ENCODE measurements at places on chromosomes 12 and 14. TPM values are rescaled to one million over a fixed set of nuclear protein-coding genes. Genes with fewer than 3 reads are reported as not detected.

Gene KRT71
- total RNA-seq, result not detected

Gene CD4
- total RNA-seq, result 1.5 TPM

Gene OR4N5
- not detected for total RNA-seq

Gene KCNH3
- not detected for total RNA-seq

Gene KRT82
- total RNA-seq, result not detected

Gene DUSP6
- 39.5 TPM for total RNA-seq

Gene KLHL33
- total RNA-seq, result not detected

Gene NCOR2
- total RNA-seq, result 72.1 TPM

Gene APEX1
- total RNA-seq, result 111 TPM

GRCh38 chr12:130847112-130847511 lies 8.1 kb upstream of the STX2 start:
- H3K27ac ChIP-seq, result no peak overlapping the region
- no peak overlapping the region for H3K4me3 ChIP-seq
- no peak for DNase-seq

GRCh38 chr12:60075091-60075490 lies 479.3 kb downstream of the SLC16A7 start:
- no peaks in the 10 kb centered on the region for H3K36me3 ChIP-seq
- H3K27ac ChIP-seq, result no peak overlapping the region
- H3K27me3 ChIP-seq, result no peaks in the 10 kb centered on the region
- no peak overlapping the region for H3K4me3 ChIP-seq
- DNase-seq, result no peak

DNA sequence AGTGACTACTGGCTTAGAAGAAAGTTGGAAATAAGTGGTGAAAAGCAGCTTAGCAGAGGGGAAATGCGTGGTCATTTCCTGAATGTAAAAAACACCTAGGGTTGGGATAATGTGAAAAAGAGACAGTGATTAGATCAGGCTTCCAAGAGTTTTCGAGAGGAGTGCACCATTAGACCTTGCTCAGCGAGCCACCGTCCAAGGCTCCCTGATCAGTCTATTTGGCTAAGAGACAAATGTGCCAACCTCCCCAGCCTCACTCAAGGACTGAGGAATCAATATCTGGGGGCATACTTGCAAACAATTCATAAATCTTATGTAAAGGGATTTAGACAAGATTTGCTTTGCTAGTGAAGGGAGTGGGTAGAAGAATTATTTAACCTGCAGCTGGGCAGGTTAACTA lies 594.5 kb downstream of the NRXN3 start:
- H3K27ac ChIP-seq, result no peak overlapping the region
- H3K36me3 ChIP-seq, result no peaks in the 10 kb centered on the region
- no peak for DNase-seq
- H3K4me1 ChIP-seq, result no peaks in the 10 kb centered on the region
- H3K4me3 ChIP-seq, result no peak overlapping the region

- H3K27ac ChIP-seq, result no peak overlapping the region
- no peaks in the 10 kb centered on the region for H3K27me3 ChIP-seq
- no peak overlapping the region for H3K4me3 ChIP-seq
- DNase-seq, result no peak
- no peaks in the 10 kb centered on the region for H3K4me1 ChIP-seq
These were observed 137.7 kb upstream of the FGD4 start for GRCh38 chr12:32261638-32262037.

DNA sequence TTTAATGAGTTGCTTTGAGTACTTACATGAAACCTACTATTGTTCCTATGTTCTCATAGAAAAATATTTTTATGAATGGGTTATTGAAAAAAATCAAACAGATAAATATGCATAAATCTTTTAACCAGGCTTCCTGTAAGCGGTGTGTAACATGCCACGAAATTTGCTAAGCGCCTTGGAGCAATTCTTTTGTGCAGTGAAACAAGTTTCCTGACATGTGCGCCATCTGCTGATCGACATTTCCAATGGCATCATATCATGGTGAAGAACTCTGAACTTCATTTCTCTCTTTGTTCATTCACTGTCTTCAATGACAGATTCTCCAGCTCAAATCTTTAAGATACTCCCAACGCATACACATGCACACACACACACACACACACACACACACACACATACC lies 145.6 kb upstream of the NAV3 start:
- peak; percentile 47 for DNase-seq
- H3K27ac ChIP-seq, result no peak overlapping the region
- H3K36me3 ChIP-seq, result no peaks in the 10 kb centered on the region
- no peaks in the 10 kb centered on the region for H3K27me3 ChIP-seq

DNA sequence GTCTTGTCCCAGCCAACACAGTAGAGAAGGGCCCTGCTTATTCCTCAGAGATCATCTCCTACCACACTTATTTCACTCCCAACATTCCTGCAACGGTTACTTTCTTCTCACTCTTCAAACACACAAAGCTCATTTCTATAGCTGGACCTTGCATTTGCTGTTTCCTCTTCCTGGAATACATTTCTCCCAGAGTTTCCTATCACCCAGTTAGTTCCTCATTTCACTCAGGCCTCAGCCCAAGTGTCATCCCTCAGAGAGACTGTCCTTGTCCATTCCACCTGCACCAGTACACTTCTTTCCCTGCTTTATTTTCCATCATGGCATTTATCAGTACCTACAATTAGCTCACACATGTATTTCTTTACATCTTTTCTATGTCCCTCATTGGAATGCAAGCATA lies 14.7 kb upstream of the STK38L start:
- peaks cover 6% of the 10 kb centered on the region for H3K4me1 ChIP-seq
- no peak overlapping the region for H3K27ac ChIP-seq
- DNase-seq, result no peak
- no peaks in the 10 kb centered on the region for H3K27me3 ChIP-seq
- H3K36me3 ChIP-seq, result no peaks in the 10 kb centered on the region
- H3K4me3 ChIP-seq, result no peak overlapping the region

GRCh38 chr12:48789858-48790326 lies 1.0 kb upstream of the ADCY6 start:
- H3K27me3 ChIP-seq, result no peaks in the 10 kb centered on the region
- no peaks in the 10 kb centered on the region for H3K36me3 ChIP-seq
- H3K27ac ChIP-seq, result peak overlapping the region; percentile 94

GRCh38 chr12:32755051-32755653 lies 545 bp downstream of the YARS2 start:
- H3K36me3 ChIP-seq, result peaks cover 11% of the 10 kb centered on the region
- peaks cover 24% of the 10 kb centered on the region for H3K4me1 ChIP-seq
- H3K27ac ChIP-seq, result peak overlapping the region; percentile 95
- peak; percentile 85 for DNase-seq

DNA sequence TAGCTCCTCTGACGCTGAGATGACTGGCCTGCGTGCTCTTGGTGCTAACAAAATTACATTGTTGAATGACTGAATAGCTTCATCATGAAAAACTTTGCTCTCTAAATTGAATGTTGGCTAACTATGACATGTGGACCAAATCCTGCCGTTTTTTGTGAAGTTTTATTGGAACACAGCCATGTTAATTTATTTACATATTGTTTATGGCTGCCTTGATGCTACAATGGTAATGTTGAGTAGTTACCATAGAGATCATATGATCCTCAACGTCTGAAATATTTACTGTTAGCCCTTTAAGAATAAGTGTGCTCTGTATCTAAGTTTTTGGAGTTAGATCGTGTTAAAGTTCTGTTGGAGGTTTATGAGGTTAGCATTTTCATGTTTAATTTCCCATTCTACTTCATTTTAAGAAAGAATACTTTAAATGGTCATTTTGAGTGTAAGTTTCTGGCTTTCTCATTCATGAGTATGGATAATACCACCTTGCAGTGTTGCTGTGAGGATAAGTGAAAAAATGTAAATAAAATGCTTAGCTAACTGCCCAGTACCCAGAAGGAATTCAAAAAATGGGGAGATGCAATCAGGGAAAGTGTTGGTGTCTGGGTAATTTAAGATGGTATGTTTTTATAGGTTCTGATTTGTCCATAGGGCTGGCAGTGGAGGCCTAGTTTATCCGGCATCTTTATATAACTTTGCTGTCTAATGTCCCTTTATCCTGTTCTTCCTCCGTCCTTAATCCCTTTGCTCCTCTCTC lies 35.3 kb downstream of the NUBPL start:
- H3K4me1 ChIP-seq, result no peaks in the 10 kb centered on the region
- DNase-seq, result no peak
- no peaks in the 10 kb centered on the region for H3K36me3 ChIP-seq
- no peaks in the 10 kb centered on the region for H3K27me3 ChIP-seq
- no peak overlapping the region for H3K4me3 ChIP-seq

GRCh38 chr14:75069121-75069810 lies at the start of gene ZC2HC1C:
Gene ZC2HC1C (plus strand): TSS chr14:75069641. CDS start chr14:75070574, 933 bp downstream.
- no peaks in the 10 kb centered on the region for H3K27me3 ChIP-seq
- peak within 1 kb of the TSS; percentile 27 for H3K4me3 ChIP-seq
- peak within 1 kb of the TSS; percentile 95 for H3K27ac ChIP-seq
- no peaks in the 10 kb centered on the region for H3K36me3 ChIP-seq

DNA sequence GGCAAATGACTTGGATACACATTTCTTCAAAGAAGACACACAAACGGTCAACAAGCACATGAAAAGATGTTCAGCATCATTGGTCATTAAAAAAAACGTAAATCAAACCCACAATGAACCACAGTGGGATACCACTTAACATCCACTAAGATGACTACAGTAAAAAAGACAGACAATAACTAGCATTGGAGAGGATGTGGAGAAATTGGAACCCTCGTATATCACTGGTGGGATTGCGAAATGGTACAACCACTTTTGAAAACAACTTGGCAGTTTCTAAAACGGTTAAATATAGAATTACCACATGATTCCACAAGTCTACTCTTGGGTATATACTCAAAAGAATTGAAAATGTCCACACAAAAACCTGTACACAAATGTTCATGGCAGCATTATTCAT lies 25.2 kb upstream of the PPFIBP1 start:
- no peak overlapping the region for H3K27ac ChIP-seq
- no peaks in the 10 kb centered on the region for H3K27me3 ChIP-seq
- no peaks in the 10 kb centered on the region for H3K4me1 ChIP-seq

DNA sequence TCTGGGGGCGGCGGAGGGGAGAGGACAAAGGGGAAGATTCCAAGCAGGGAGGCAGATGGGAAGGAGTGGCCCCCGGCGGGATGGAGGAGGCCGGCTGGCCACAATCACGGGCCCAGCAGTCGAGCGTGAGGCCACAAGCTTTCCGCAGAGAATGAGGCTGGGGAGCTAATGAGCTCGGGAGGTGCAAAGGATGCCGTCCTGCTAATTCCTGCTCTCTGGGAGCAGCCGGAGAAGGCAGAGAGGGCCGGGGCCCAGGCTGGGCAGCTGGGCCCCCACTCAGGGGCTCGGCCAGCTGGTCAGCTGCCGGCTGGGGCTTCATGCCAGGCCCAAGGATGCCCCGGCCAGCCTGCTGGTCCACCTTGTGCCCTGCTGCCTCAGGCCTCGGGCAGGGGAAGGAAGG lies 98.1 kb upstream of the LHX5 start:
- H3K27me3 ChIP-seq, result no peaks in the 10 kb centered on the region
- no peaks in the 10 kb centered on the region for H3K36me3 ChIP-seq
- H3K27ac ChIP-seq, result no peak overlapping the region
- no peak for DNase-seq
- no peak overlapping the region for H3K4me3 ChIP-seq

GRCh38 chr12:110906985-110907384 lies 13.4 kb downstream of the MYL2 start:
- no peaks in the 10 kb centered on the region for H3K4me1 ChIP-seq

DNA sequence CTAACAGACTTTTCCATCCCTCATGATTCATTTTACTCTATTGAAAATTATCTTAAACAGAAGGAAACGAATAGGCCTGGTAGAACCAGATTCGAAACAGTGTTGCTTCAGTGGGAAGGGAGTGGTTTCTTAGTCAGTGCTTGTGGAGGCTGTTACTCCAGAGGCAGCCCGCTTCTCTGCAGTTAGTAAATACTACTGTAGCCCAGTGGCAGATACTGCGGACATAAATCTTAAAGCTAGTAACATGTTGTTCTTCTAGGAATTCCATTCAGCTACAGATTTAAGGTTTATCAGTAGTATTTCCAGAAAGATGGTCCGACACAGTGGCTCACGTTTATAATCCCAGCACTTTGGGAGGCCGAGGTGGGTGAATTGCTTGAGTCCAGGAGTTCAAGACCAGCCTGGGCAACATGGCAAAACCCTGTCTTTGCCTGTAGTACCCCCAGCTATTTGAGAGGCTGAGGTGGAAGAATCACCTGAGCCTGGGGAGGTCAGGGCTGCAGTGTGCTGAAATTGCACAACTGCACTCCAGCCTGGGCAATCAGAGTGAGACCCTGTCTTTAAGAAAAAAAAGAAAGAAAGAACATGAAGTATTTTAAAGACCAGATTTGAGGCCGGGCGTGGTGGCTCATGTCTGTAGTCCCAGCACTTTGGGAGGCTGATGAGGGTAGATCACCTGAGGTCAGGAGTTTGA lies 45.9 kb downstream of the DIP2B start:
- peak; percentile 53 for DNase-seq
- H3K4me1 ChIP-seq, result peaks cover 15% of the 10 kb centered on the region
- H3K36me3 ChIP-seq, result no peaks in the 10 kb centered on the region

DNA sequence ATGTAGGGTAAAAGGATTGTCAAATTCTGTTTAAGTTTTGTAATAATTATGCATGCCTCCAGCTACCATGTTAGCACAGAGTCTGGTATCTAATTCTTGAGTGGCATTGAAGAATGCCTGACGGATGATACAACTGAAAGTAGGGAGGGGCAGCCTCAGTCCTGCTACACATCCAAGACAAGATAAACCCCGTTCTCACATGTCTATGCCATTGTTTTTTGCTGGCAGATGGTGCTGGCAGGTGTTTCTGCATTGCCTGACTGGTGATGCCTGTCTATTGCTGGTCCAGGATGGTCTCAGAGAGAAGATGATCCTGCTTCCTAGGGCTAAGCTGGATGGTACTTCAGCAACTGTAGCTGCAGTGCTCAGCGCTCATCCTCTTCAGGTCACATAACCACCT lies 245.8 kb upstream of the NAV3 start:
- no peak for DNase-seq
- no peak overlapping the region for H3K4me3 ChIP-seq
- H3K4me1 ChIP-seq, result no peaks in the 10 kb centered on the region
- H3K36me3 ChIP-seq, result no peaks in the 10 kb centered on the region
- H3K27me3 ChIP-seq, result no peaks in the 10 kb centered on the region
- no peak overlapping the region for H3K27ac ChIP-seq

- H3K4me3 ChIP-seq, result no peak overlapping the region
- no peaks in the 10 kb centered on the region for H3K36me3 ChIP-seq
- no peak overlapping the region for H3K27ac ChIP-seq
- DNase-seq, result no peak
- H3K4me1 ChIP-seq, result no peaks in the 10 kb centered on the region
These were observed 192.4 kb downstream of the FUT8 start for GRCh38 chr14:65604936-65605335.

DNA sequence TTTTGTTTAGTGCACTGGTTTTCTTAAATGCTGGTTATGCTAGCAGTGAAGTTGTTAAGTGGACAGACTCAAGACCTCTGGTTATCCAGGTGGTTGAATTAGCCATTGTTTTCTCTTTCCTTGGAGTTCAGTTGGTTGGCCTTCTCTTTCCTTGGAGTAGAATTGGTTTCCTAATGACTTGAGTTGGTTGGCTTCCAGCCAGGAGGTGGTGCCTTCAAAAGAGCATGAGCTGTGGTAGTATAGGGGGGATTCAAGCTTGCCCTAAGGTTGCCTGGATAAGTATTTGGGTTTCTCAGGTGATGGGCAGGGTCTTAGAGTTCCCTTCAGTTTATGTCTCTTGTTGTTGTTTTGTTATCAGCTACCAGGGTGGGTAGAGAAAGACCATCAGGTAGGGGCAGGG lies 92.5 kb downstream of the ATP23 start:
- H3K4me1 ChIP-seq, result no peaks in the 10 kb centered on the region
- H3K27me3 ChIP-seq, result no peaks in the 10 kb centered on the region
- DNase-seq, result no peak
- H3K27ac ChIP-seq, result no peak overlapping the region
- H3K4me3 ChIP-seq, result no peak overlapping the region

- H3K4me1 ChIP-seq, result peaks cover 2% of the 10 kb centered on the region
- no peak overlapping the region for H3K4me3 ChIP-seq
- no peaks in the 10 kb centered on the region for H3K27me3 ChIP-seq
- H3K27ac ChIP-seq, result no peak overlapping the region
- no peak for DNase-seq
- no peaks in the 10 kb centered on the region for H3K36me3 ChIP-seq
These were observed 49.9 kb upstream of the DYRK2 start for GRCh38 chr12:67598598-67598997.
